ENCODE measurements at places on chromosomes 13 and 19.

- no peak for DNase-seq
Observed at GRCh38 chr19:48636859-48637448, at the start of gene DBP. TSS of gene DBP (minus strand) at chr19:48637379. CDS start at chr19:48636994, 385 bp downstream.

DNA sequence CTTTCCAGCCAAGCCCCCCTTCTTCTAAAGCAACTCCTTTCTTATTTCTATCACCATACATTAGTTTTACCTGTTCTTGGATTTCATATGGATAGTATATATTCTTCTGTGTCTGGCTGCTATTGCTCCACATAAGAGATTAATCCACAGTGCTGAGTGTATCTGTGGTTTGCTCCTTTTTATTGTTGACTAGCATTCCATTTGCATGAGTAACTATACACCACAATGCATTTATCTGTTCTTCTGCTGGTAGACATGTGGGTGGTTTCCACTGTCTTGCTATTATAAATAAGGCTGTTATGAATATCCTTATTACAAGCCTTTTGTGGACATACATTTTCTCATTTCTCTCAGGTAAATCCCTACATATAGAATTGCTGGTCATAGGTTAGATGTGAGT is 138.2 kb downstream of the SLC7A1 start:
- peak; percentile 51 for DNase-seq

DNA sequence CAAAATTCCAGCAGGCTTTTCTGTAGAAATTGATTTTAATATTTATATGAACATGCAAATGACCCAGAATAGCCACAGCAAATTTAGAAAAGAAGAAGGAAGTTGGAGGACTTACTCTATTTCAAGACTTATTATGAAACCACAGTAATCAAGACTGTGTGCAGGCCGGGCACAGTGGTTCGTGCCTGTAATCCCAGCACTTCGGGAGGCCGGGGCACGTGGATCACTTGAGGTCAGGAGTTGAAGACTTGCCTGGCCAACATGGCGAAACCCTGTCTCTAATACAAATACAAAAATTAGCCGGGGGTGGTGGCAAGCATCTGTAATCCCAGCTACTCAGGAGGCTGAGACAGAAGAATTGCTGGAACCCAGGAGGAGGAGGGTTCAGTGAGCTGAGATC is 6.0 kb upstream of the FFAR2 start:
- DNase-seq, result no peak

DNA sequence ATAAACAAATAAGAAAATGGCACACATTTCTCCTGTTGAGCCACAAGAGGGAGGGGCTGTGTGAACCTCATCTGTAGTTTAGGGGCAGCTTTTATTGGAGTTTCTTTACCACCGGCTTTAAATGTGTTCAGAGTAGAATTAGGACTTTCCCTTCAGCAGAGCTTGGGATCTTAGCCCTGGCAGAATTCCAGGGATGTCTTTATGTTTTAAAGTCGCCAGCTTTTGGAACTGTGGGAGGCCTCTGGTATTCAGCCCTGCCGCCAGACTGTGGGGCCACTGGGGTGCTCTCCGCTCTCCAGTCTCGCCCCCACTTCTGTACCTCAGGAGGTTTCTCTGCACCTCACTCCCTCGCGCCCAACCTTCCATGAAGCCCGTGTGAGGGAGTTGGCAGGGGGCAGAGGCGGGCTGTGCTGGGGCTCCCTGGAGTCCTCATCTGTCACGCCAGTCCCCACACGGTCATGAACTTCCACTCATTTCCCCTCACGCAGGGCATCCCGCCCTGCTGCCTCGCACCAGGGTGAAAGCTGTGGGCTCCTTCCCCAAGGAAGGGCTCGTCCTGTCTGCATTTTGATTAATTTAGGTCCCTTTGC is 31.5 kb downstream of the CCDC8 start:
- DNase-seq, result no peak

GRCh38 chr13:29227576-29227975 is 367.9 kb downstream of the SLC7A1 start:
- no peak for DNase-seq

GRCh38 chr13:40190641-40191100 is 475.8 kb downstream of the FOXO1 start:
- peak; percentile 18 for DNase-seq

- peak; percentile 92 for DNase-seq
Observed at GRCh38 chr19:43624933-43625332, 5.5 kb upstream of the ZNF428 start.

DNA sequence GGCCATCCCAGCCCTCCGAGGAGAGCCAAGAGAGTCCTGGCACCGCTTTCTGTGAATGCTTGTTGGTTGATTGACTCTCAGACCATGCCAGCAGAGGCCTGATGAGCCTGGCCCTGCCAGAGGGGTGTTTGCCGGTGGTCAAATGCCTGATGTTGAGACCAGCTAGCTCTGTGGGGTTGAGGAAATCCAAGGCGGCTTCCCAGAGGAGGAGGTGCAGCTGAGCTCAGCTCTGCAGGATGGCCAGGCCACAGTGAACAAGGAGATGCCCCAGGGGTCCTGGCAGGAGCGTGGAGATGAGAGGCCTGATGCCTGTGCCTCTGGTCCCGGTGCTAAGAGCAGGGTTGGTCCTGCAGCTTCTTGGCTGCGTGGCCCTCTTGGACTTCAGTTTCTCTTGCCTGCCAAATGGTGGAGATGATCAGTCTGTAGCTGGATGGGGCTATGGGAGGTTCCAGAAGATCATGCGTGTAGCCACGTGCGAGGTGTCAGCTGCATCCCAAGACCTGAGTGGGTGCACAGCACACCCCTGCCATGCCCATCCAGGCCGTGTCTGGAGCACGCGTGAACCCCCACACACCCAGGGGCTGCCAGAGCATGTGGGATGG is 16.8 kb downstream of the NFIC start:
- no peak for DNase-seq

GRCh38 chr19:39467941-39468340 is 12.7 kb upstream of the TIMM50 start:
- no peak for DNase-seq

DNA sequence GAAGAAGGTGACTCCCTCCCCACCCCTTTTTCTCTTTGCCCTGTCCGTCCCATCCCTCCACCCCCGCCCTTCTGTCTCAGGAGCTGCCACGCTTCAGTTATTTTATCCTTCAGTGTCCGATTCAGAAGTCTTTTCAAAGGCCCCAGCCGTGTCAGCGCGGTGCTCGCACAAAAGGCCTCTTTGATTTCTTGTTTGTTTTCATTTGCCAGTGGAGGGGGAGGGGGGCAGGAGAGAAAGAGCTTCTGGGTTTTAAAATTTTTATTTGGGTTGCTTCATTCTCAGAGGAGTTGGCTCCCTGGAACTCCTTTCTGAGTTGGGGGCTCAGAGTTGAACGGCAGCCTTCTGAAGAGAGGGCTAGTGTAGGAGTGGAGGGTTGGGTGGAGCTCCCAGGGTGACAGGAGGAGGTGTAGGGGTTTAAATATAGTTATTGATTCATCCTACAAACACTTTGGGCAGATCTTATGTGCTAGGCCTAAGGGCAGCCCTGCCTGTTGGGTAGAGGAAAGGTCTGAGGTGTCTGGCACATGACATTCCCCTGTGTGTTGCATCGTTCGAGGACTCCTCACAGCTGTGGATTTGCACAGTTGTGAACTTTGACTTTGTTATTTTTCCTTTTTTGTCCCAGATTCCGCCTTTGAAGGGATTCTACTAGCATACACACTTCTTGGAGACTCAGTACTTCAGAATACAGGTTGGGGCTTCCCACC is 36.8 kb downstream of the NFIX start:
- DNase-seq, result no peak

DNA sequence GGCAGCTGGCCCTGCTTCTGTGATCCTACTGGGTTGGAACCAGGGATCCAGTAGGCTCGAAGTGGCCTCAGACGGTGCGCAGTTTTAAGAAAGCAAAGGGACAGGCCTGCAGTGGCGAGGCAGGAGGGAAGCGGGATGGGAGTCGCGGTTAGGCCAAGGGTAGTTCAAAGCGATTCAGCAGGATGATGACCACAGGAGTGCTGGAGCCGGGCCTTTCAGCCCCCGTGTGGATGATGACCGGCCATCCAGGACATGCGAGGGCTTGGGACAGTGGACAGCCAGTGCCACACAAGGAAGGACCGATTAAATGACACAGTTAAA is 854 bp downstream of the RNASEH2B start:
- peak; percentile 59 for DNase-seq

GRCh38 chr13:113622791-113623490 is 35.1 kb downstream of the ATP4B start:
- DNase-seq, result no peak

GRCh38 chr19:49488046-49488862 is 846 bp downstream of the RPL13A start:
- DNase-seq, result no peak

Data from hematopoietic multipotent progenitor cell treated with erythropoietin and hydrocortisone succinate and interleukin-3 and kit ligand, for 8 days (in vitro differentiated cells).